NCI-H1105 (cell line): ENCODE measurements at places on chromosomes 3 and 15.

DNA sequence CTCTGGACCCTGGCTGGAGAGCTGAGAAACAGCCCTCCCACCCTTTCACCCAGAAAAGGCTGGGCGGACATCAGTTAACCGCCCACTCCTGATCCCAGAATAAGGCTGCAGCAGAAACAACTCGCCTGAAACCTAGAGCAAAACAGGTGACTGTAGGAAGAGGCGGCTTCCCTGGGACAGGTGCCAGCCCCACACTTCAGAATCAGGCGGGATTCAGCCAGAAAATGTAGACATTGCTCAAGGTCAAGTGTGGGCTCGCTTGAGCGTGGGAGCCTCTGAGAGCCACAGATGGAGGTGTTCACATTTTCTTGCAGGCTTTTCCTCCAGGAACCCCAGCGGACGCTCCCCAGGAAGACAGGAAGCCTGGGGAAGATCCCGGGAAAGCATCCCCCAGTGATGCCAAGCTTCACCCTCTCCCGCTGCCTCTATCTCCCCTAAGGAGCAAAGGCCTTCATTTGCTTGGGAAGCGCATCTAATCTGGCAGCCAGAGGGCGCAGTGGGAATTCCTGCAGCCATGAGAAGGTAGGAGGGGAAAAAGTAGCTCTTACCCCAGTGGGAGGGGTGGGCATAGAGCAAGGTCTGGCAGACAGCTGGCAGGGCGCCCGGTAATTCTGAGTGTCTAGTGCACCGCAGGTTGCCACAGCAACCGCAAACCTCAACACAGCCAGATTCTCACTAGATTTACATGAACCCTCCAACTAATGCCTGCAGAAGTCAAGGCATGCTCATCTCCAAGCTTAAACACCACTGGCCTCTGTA is 77.7 kb downstream of the OCA2 start:
- DNase-seq: peak; percentile 87

DNA sequence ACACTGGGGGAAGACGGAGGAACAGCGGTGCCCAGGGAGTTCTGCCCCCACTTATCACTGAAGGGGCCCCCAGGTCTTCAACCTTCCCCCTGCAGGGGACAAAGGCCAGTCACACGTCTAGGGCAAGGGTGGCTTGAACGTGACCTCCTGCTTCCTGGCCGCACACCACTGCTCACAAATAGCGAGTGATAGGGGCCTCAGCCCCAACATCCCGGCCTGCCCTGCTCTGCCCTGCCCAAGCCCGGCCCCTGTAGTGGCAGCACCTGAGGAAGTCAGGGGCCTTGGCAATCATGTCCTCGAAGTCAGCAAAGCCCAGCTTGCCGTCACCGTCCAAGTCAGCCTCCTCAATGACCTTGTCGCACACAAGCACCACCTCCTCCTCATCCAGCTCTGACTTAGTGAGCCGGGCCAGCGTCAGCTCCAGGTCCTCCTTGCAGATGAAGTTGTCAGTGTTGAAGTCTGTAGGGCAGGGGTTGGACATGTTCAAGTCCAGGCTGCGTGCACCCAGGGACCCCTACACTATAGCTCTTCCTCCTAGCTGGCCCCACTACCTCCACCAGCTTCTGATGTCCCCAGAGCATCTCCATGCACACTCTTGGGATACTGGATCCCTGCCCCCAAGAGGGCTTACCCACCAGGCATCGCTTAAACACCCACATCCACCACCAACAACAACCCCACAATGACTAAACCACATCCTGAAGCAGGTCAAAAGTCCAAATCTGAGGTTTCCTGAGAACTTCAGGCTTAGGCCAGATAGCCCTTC is 13.3 kb downstream of the SH2D7 start:
- no peak for DNase-seq

- DNase-seq: peak; percentile 63
These were observed 3.1 kb downstream of the MYLK start for GRCh38 chr3:123880998-123881561.

- DNase-seq: no peak
These were observed 108.8 kb downstream of the IL12A start for GRCh38 chr3:160097478-160097877.

- DNase-seq: peak; percentile 9
These were observed 156.5 kb downstream of the PDCD6IP start for GRCh38 chr3:33954956-33955355.

DNA sequence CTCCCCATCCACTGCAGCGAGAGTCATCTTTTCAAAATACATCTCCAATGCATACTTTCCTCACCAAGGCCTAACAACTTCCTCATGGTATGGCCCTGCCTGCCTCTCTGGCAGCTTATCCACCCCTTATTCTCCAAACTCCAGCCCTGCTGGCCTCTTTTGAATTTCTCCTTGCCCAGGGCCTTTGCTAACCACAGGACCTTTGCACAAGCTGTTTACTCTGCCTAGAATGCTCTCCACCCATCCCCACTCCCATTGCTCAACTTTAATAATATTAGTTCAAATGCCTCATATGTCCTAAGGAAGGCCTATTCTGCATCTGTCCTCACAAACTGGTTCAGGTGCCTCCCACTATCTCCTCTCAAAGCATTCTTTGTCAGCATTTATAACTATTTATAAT is 230.7 kb downstream of the CADPS start:
- DNase-seq: no peak

GRCh38 chr3:157637866-157638265 is 134.7 kb upstream of the VEPH1 start:
- DNase-seq: no peak

DNA sequence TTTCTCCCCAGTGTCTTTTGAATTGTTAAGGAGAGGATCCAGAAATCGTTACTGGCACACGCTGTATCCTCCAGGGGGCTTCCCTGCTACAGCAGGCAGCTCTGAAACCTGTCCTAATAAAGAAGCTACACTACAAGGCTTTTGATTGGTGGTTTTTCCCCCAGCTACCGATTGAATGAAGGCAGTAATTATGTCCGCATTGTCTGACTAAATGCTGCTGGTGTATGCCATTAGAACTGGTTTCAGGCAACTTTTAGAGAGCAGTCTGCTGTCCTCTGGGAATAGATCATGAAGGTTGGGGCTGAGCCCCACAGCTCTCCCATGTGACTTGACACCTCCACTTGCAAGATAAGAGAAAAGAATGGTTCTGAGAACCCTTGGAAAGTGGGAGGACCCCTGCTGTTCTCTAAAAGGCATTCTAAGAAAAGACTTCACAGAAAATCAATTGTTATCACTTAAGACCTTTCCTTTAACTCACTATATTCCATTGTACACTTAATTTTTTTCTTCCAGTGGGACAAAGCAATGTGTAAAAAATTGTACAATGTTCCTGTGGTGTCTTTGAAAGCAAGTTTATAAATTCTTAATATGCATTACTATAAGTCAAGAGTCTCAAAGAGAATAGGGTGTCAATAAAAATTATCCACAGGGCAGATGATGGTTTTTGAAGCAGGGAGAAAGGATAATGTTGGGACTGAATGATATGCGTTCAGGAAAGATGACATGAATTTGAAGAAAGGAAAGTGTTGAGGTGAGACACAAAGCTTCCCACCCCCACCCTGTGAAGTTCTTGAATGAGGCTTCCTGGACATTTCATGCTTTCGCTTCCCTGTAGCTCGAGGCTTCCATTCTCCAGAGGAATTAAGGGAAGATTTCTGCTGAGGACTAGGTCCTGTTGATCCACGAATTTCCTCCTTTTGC is 53.0 kb upstream of the DAZL start:
- DNase-seq: no peak

- DNase-seq: no peak
These were observed 53.4 kb downstream of the RPL39L start for GRCh38 chr3:187085933-187086332.

GRCh38 chr3:73733746-73734145 is 109.0 kb upstream of the PDZRN3 start:
- DNase-seq: peak; percentile 33

GRCh38 chr3:126151562-126152302 is 28.7 kb downstream of the ALDH1L1 start:
- no peak for DNase-seq
